ENCODE measurements at places on chromosomes 6 and 20.

- H3K4me3 ChIP-seq, result no peak overlapping the region
- H3K27me3 ChIP-seq, result peaks cover 2% of the 10 kb centered on the region
- no peak overlapping the region for H3K27ac ChIP-seq
- DNase-seq, result no peak
These were observed 151.7 kb upstream of the OLIG3 start for GRCh38 chr6:137645850-137646249.

DNA sequence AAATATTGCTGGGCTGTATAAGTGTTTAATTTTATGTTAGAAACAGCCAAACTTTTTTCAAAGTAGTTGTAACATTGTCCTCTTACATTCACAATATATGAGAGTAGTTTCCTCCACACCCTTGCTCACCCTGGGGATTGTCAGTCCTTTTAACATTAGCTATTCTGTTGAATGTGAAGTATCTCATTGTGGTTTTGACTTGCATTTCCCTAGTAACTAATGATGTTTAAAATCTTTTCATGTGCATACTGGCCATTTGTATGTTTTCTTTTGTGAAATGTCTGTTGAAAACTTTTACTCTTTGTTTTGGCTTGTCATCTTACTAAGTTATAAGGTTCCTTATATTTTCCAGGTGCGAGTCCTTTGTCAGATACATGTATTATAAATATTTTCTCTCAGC lies 32.9 kb downstream of the TRIM38 start:
- H3K4me1 ChIP-seq, result peaks cover 8% of the 10 kb centered on the region
- H3K36me3 ChIP-seq, result 0 out of 2 replicates have a peak, but pooled peaks cover 2% of the 10 kb centered on the region
- no peak overlapping the region for H3K4me3 ChIP-seq
- H3K27ac ChIP-seq, result no peak overlapping the region
- H3K27me3 ChIP-seq, result no peaks in the 10 kb centered on the region

DNA sequence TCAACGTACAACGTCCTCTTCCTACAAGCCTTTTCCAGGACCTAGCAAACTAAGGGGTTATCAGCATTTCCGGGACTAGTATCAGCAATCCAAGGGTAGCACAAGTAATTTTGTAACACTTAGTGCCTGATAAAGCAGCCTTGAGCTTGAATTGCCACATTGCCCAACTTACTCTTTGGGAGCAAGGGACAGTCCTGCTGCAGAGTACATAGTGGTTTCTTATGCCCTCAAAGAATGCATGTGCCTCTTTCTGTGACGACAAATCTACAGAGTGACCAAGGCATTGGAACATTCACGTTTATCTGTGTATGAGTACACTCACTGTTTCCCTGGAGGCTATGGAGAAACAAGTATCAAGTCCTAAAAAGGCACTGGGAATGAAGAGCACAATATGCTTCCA lies 3.2 kb upstream of the ID4 start:
- no peaks in the 10 kb centered on the region for H3K36me3 ChIP-seq
- no peaks in the 10 kb centered on the region for H3K4me1 ChIP-seq

DNA sequence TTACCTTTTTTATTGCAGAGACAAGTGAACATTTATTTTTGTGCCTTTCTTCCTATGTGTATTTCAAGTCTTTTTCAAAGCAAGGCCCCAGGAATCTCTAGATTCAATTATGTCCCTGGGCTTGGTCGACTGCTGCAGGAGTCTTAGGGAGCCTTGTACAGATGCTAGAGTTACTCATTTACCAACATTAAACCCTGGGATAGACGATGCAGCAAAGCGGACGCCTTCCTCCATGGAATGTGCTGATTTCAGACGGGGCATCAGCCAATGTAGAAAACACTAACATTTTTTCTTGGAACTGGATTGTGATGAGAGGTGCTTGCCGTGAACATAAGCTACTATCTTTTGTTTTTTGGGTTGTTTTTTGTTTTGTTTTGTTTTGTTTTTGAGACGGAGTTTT lies 55.9 kb downstream of the CD164 start:
- no peaks in the 10 kb centered on the region for H3K4me1 ChIP-seq
- DNase-seq, result no peak
- no peak overlapping the region for H3K27ac ChIP-seq

GRCh38 chr20:1371830-1372539 lies 20.9 kb downstream of the FKBP1A start:
- H3K4me1 ChIP-seq, result peaks cover 28% of the 10 kb centered on the region
- no peak for DNase-seq
- no peaks in the 10 kb centered on the region for H3K27me3 ChIP-seq
- H3K4me3 ChIP-seq, result no peak overlapping the region
- H3K27ac ChIP-seq, result no peak overlapping the region
- H3K36me3 ChIP-seq, result peaks cover 24% of the 10 kb centered on the region

- no peak overlapping the region for H3K27ac ChIP-seq
- peaks cover 27% of the 10 kb centered on the region for H3K36me3 ChIP-seq
- peaks cover 3% of the 10 kb centered on the region for H3K4me1 ChIP-seq
- no peak for DNase-seq
- no peaks in the 10 kb centered on the region for H3K27me3 ChIP-seq
These were observed 10.1 kb downstream of the GSS start for GRCh38 chr20:34945315-34946077.

GRCh38 chr6:105058316-105058715 lies 101.4 kb downstream of the LIN28B start:
- H3K27me3 ChIP-seq, result peaks cover 9% of the 10 kb centered on the region
- no peaks in the 10 kb centered on the region for H3K36me3 ChIP-seq
- no peaks in the 10 kb centered on the region for H3K4me1 ChIP-seq
- H3K4me3 ChIP-seq, result no peak overlapping the region
- H3K27ac ChIP-seq, result no peak overlapping the region

DNA sequence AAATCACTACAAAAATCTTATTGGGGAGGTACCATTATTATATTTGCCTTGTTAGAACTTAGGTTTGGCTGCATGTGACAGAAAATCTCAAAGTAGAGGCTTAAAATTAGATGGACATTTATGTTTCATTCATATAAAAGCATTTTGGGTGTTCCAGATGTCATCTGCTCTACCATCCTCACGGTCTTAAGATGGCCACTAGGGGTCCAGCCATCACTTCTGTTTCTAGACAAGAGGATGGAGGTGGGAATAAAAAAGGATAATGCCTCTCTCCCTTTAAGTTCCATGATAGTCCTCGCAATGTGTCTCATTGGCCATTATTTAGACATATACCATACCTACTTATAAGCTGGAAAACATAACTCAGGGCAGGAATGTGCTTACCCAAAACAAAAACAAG lies 929.5 kb downstream of the KIF16B start:
- no peak overlapping the region for H3K27ac ChIP-seq
- H3K27me3 ChIP-seq, result no peaks in the 10 kb centered on the region
- H3K4me3 ChIP-seq, result no peak overlapping the region
- H3K4me1 ChIP-seq, result peaks cover 2% of the 10 kb centered on the region
- no peaks in the 10 kb centered on the region for H3K36me3 ChIP-seq

- no peak overlapping the region for H3K4me3 ChIP-seq
- H3K27me3 ChIP-seq, result no peaks in the 10 kb centered on the region
- H3K27ac ChIP-seq, result no peak overlapping the region
- DNase-seq, result no peak
- H3K36me3 ChIP-seq, result no peaks in the 10 kb centered on the region
- no peaks in the 10 kb centered on the region for H3K4me1 ChIP-seq
These were observed 130.1 kb upstream of the MTHFD1L start for GRCh38 chr6:150735341-150735851.

DNA sequence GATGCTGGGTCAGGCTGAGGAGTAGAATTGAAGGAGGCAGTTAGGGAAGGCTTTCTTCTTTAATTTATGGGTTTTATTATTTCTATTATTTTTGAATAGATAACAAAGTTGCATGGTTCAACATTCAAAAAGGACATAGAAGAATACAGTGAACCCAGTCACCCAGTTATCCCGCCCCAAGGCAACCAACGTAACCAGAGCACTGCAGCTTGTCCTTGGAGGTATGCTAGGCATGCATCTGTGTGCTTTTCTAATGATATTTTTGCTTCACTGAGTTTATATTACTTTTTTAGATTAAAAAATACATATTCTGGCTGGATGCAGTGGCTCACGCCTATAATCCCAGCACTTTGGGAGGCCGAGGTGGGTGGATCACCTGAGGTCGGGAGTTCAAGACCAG lies 47.4 kb upstream of the DSN1 start:
- DNase-seq, result peak; percentile 27
- peaks cover 34% of the 10 kb centered on the region for H3K36me3 ChIP-seq
- H3K4me1 ChIP-seq, result peaks cover 18% of the 10 kb centered on the region
- H3K27me3 ChIP-seq, result no peaks in the 10 kb centered on the region
- no peak overlapping the region for H3K27ac ChIP-seq
- no peak overlapping the region for H3K4me3 ChIP-seq

DNA sequence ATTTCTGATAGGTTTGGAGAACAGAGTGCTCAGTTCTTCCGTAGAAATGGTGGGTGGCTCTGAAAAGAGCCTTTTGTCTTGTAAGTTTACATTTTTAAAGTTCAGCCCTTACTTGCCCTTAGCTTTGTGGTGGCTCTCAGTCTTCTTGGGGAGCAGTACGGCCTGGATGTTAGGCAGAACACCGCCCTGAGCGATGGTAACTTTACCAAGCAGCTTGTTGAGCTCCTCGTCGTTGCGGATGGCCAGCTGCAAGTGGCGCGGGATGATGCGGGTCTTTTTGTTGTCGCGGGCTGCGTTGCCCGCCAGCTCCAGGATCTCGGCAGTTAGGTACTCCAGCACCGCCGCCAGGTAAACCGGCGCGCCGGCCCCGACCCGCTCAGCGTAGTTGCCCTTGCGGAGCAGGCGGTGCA lies 19.5 kb downstream of the OR2B2 start:
- peak; percentile 27 for DNase-seq
- peaks cover 5% of the 10 kb centered on the region for H3K4me1 ChIP-seq
- H3K4me3 ChIP-seq, result peak overlapping the region; percentile 46
- H3K36me3 ChIP-seq, result no peaks in the 10 kb centered on the region
- peak overlapping the region; percentile 32 for H3K27ac ChIP-seq

DNA sequence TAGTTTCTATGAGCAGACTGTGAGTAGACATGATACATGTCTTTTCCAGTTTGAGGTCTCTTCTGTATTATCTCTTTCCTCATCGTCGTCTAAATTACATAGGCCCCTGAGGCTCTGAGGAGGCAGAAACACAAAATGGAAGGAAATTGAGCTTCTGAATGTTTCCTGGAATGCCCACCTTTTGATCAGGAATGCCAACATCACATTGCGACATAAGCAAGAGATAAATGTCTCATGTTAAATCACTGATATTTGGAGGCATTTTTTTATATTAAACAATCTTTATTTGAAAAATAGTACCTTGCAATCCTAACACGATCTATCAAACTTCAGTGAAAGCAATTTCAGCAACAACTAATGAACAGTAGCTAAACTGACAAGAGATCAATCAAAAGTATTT lies 134.5 kb upstream of the PLCB4 start:
- H3K4me3 ChIP-seq, result no peak overlapping the region
- H3K4me1 ChIP-seq, result peaks cover 7% of the 10 kb centered on the region
- H3K27me3 ChIP-seq, result no peaks in the 10 kb centered on the region
- no peaks in the 10 kb centered on the region for H3K36me3 ChIP-seq
- no peak for DNase-seq

DNA sequence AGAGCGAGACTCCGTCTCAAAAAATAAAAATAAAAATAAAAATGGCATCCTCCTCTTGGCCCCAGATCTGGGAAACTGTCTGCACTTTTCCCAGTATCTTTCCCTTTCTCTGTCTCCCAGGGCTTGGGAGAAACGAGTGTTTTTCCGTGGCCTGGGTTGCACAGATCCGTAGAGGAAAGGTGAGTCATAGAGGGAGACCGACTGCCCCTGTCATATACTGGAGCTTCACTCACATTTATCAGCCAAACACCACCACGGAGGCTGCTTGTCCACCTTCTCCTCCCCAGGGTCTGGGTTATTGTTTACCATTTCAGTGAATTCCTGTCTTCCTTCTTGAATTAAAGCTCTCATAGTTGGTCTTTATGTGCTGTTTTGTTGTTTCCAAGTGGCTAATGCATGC lies 31.9 kb upstream of the EIF2S2 start:
- no peak overlapping the region for H3K4me3 ChIP-seq
- DNase-seq, result peak; percentile 10
- H3K27me3 ChIP-seq, result peaks cover 7% of the 10 kb centered on the region

GRCh38 chr20:22495172-22495571 lies 89.2 kb downstream of the FOXA2 start:
- no peaks in the 10 kb centered on the region for H3K27me3 ChIP-seq
- H3K4me3 ChIP-seq, result no peak overlapping the region
- no peak for DNase-seq
- no peaks in the 10 kb centered on the region for H3K36me3 ChIP-seq

- H3K4me1 ChIP-seq, result no peaks in the 10 kb centered on the region
- no peak overlapping the region for H3K4me3 ChIP-seq
- H3K27me3 ChIP-seq, result peaks cover 5% of the 10 kb centered on the region
- DNase-seq, result peak; percentile 58
These were observed 66.8 kb upstream of the IYD start for GRCh38 chr6:150301846-150302519.

DNA sequence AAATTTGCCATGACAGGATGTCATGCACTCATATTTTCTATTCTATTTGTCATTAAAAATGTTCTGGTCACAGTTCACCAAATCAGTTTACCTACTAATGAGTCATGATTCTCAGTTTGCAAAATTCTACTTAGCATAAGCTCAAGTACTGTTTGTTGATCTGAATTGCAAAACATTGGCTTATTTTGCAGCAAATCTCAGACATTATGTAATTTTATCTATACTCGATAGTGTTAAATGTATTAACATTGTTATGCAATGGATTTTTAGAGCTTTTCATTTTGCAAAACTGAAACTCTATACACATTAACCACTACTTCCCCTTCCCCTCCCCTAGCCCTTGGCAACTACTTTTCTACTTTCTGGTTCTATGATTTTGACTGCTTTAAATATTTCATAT lies 213.8 kb upstream of the ZFP64 start:
- H3K4me1 ChIP-seq, result 0 out of 2 replicates have a peak, but pooled peaks cover 2% of the 10 kb centered on the region
- no peak for DNase-seq
- no peak overlapping the region for H3K4me3 ChIP-seq
- no peak overlapping the region for H3K27ac ChIP-seq
- H3K36me3 ChIP-seq, result no peaks in the 10 kb centered on the region

GRCh38 chr6:108751282-108751681 lies 96.9 kb upstream of the ARMC2 start:
- no peak for DNase-seq
- peaks cover 5% of the 10 kb centered on the region for H3K4me1 ChIP-seq
- no peaks in the 10 kb centered on the region for H3K36me3 ChIP-seq
- H3K27ac ChIP-seq, result no peak overlapping the region

DNA sequence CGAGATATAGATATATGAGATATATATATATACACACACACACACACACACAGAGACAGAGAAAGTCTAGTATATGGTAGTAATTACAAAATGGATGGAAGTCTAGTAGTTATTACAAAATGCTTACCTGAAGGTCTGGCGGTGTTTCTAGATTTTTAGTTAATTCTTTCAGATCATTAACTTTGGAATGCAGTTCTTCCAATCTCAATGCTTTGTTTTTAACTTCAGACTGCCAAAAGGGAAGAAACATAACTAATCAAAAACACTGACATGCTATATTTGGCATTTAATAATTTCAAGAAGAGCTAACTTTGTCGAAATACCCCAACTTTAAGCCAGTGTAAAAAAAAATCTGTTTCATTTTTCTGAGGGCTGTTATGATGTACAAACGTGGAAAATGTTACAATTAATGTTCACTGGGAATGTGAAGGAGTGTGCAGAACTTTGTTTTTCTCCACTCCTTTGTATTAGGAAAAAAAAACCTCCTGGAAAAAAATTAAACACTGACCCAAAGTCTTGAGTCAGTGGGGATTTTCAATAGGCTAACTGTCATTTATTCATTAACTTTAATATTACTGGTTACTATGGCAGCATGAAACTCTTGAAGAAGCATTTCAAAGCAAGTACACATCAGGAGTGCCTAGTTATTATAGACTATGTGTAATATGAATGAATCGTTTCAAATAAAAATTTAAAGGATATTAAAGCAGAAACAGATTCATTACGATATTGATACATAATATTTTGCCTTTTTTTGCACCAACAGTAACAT lies 232.9 kb downstream of the SYNE1 start:
- no peak overlapping the region for H3K4me3 ChIP-seq
- H3K36me3 ChIP-seq, result no peaks in the 10 kb centered on the region
- H3K27ac ChIP-seq, result no peak overlapping the region
- H3K27me3 ChIP-seq, result no peaks in the 10 kb centered on the region
- DNase-seq, result no peak
- no peaks in the 10 kb centered on the region for H3K4me1 ChIP-seq

Data from IMR-90 (cell line).